ENCODE measurements at places on chromosomes 6 and 20. TPM values are rescaled to one million over a fixed set of nuclear protein-coding genes. Genes with fewer than 3 reads are reported as not detected.

Gene GABRR1
- 0.16 TPM for total RNA-seq

DNA sequence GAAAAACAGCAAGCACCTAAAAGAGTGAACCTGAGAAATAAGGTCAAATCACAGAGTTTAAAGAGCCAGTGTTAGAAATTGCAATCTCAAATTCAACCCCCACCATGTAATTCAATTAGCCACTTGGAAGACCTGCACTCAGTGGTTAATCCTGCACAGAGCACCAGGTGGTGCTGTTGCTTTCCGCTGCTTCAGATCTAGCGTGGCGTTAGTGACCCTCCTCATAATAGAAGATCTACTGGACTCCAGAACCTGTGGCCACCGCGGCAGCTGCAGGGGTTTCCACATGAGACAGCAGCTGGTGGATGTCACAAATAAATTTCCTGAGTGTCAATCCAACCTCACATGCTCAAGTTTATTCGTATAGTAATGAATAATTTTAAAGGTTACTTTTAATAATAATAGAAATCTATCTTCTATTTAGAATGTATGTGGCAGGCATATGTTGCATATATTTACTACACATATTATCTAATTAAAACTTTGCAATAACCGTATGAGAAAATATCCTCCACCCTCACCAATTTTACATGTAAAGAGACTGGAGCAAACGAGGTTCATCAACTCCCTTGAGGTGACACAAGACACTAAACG is 84.4 kb downstream of the SYNE1 start:
- DNase-seq, result peak; percentile 88
- no peaks in the 10 kb centered on the region for H3K36me3 ChIP-seq
- H3K4me3 ChIP-seq, result no peak overlapping the region
- H3K27ac ChIP-seq, result no peak overlapping the region

GRCh38 chr20:37853823-37854375 is 49.0 kb upstream of the VSTM2L start:
- H3K27ac ChIP-seq, result no peak overlapping the region
- H3K36me3 ChIP-seq, result no peaks in the 10 kb centered on the region
- H3K4me1 ChIP-seq, result no peaks in the 10 kb centered on the region
- no peaks in the 10 kb centered on the region for H3K27me3 ChIP-seq
- H3K4me3 ChIP-seq, result no peak overlapping the region

DNA sequence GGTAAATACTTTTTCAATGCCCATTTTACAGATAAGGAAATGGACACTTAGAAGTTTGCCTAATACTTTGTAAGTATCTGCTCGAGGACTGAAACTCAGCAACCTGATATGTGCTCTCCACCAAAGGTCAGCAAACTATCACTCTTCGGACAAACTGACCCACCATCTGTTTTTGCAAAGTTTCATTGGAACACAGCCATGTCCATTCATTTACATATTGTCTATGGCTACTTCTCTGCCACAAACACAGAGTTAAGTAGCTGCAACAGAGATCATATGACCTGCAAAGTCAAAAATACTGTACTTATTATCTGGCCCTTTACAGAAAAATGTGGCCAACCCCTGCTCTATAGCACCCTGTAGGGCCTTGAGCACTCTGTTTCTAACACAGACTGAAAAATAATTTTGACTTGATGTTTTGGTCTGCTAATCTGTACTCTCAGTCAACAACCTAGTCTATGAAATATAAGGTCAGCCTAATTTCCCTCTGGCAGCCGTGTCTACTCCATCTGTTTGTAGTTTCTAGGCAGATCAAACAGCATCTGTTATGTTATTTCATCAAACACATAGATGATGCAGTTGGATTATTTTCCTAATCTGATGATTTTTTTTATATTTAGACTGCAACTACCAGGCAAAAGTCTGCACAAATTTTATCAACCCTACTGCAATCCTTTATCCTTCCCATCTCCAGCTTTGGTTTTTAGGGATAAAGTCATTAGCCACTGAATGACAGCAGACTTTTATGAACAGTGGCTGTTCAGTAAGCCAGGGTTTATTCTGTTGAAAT is 41.4 kb upstream of the BEND6 start:
- H3K4me1 ChIP-seq, result peaks cover 18% of the 10 kb centered on the region
- DNase-seq, result no peak
- no peak overlapping the region for H3K4me3 ChIP-seq
- no peak overlapping the region for H3K27ac ChIP-seq
- H3K27me3 ChIP-seq, result no peaks in the 10 kb centered on the region
- no peaks in the 10 kb centered on the region for H3K36me3 ChIP-seq

Gene COX7A2
- total RNA-seq, result 109 TPM

Gene LRRN4
- 2.2 TPM for total RNA-seq

Gene XKR7
- total RNA-seq, result 3.9 TPM

DNA sequence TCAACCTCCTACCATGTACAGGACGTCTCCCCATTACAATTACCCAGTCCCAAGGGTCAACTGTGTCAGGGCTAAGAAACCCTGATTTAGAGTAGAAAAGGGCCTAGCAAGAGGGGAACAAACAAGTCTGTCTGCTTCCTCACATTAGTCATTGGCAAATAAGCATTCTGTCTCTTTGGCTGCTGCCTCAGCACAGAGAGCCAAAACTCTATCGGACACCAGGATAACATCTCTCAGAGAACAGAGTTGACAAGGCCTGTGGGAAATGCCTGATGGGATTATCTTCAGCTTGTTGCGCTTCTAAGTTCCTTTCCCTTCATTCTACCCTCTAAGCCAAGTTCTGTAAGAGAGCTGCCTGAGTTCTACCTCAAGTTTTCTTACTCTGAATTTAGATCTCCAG is 19.0 kb upstream of the VSX1 start:
- H3K27ac ChIP-seq, result no peak overlapping the region
- H3K4me1 ChIP-seq, result no peaks in the 10 kb centered on the region
- no peaks in the 10 kb centered on the region for H3K27me3 ChIP-seq
- H3K4me3 ChIP-seq, result no peak overlapping the region
- no peak for DNase-seq
